Glomerular endothelial cell (primary cell): ENCODE measurements at places on chromosomes 6 and 20. TPM values are rescaled to one million over a fixed set of nuclear protein-coding genes. Genes with fewer than 3 reads are reported as not detected.

DNA sequence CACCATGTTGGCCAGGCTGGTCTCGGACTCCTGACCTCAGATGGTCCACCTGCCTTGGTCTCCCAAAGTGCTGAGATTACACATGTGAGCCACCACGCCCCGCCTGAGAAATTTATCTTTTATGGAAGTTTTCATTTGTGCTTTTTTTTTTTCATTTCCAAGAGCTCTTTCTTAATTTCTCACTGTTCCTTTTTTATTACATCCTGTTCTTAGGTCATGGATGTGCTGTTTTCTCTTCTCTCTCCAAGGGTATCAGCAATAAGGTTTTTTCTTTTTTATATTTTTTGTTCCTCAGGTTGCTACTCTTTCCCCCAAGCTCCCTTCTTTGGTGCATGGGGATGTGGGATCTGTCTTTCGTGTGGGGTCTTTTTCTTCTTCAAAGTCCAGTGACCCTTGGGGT is 21.2 kb upstream of the LSM14B start:
- DNase-seq: no peak

GRCh38 chr6:137761072-137761471 is 106.0 kb upstream of the TNFAIP3 start:
- no peak for DNase-seq

GRCh38 chr20:59334651-59335300 is 34.4 kb downstream of the EDN3 start:
- no peak for DNase-seq

DNA sequence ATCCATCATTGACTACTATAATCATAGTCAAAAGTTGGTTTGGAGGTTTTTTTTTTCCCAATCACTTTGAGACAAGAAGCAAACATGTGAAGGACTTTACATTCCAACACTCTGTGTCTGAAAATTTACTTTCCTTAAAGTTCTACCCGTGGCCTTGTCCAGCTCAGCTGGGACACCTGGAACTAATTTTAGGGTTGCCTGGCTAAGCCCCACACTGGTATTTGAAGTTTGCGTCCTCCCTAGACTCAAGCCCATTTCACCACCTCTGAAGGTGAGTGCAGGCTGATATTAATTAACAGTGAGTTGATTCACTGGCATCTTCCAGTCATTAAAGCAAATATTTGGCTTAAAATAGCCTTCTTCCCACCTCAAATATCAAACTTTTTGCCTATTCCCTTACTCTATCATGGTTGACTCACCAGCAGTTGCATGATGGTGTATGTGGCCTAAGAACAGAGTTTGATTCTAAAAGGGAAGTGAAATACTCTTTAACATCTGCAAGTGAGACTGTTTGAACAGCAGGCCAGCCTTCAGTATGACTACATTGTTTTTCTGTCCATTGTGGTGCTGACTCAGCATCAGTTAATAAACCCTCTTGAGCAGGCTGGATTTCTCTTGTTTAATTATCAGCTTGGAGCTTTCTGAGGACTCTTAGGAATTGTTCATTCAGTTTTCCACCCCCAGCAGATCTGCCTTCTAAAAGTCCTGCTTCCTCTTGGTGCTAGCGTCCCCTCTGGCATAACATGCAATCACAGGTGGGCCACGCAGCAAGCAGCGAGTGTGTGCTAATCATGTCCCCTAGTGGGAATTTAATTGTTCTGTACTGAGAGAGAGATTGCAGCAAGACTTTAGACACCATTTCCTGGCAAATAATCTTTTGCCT is 1.8 kb upstream of the PRDM1 start:
- DNase-seq: no peak

DNA sequence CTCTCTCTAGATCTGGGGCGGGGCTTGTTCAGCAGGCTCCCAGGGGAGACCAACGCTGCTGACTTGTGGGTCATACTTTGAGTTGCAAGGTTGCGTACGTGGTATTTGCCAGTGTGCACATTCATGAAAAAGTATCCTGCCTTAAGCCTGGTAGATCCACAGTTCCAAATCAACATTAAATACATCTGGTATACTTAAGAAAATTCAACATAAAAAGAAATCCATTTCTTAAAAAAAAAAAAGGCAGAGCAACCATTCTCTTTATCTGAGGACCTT is 81.4 kb downstream of the SLC22A3 start:
- no peak for DNase-seq

DNA sequence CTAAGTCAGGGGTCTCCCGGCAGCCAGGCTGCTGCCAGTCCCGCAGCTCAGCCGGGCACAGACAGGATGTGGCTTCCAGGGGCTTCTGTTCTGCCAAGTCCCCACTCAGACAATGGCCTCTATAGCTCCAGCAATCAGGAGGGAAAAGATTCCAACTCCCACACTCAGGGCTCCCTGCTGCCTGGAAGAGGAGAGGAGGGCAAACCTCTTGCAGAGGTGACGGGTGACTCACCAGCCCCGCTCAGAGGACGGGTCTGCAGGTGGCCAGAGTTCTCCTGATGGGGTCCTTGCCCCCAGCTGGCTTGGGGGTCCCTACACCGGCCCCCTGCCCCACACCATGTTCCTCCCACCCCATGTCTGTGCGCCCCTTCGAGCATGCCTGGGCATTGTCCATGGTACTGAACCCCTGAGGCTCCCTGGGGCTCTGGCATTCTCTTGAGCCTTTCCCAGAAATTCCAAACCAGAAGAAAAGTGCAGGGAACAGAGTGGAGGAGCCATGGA is 32.6 kb downstream of the NTSR1 start:
- DNase-seq: no peak

- DNase-seq: no peak
Measured at GRCh38 chr6:55913228-55914195, 38.1 kb upstream of the BMP5 start.

- DNase-seq: no peak
Measured at GRCh38 chr6:34890533-34890925, 1.5 kb downstream of the ANKS1A start.

DNA sequence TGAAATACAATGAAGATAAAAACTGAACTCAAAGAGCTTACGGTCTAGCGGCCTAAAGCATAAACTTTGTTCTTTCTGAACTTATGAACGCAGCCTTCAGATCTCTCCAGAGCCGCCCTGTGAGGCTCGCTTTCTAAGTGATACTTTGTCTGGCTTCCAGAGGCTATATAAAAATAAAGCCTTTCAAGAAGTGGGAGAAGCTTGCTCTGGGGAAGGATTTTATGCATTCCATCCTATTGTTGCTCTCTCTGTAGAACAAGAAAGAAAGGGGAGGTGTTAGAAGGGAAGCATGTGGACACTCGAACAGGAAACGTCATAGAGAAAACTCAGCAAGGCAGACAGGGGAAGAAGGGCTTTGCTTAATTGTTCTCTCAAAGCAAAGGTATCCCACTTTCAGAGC is 77.0 kb downstream of the TBX18 start:
- no peak for DNase-seq

DNA sequence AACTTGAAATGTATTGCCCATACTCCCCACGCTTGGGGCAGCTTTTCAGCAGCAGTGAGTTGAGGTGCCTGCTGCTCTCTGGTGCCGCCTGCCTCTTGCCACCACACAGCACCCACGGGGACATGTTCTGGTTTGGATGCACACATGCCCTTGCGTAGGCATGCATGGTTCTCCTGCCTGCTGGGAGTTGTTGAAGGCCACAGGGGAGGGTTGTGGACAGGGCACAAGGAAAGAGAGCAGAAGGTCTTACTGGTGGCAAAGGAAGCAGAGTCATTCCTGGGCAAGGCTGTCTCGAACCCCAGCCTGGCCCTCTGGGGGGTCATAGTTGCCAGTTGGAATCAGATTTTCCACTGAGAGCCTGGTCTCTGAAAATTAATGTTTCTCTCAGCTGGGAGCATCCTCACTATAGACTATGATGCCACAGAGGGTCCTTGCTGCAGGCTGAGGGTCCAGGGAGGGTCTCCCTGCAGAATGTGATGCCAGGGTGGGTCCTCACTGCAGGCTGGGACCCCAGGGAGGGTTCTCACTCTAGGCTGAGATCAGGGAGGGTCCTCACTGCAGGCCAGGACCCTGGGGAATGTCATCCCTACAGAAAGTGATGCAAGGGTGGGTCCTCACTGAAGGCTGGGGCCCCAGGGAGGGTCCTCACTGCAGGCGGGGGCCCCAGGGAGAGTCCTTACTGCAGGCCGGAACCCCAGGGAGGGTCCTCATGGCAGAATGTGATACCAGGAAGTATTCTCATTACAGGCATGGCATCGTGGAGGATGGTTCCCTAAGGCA is 59.2 kb downstream of the TOX2 start:
- DNase-seq: no peak

- DNase-seq: no peak
Measured at GRCh38 chr6:41578217-41579087, 32.3 kb downstream of the FOXP4 start.

DNA sequence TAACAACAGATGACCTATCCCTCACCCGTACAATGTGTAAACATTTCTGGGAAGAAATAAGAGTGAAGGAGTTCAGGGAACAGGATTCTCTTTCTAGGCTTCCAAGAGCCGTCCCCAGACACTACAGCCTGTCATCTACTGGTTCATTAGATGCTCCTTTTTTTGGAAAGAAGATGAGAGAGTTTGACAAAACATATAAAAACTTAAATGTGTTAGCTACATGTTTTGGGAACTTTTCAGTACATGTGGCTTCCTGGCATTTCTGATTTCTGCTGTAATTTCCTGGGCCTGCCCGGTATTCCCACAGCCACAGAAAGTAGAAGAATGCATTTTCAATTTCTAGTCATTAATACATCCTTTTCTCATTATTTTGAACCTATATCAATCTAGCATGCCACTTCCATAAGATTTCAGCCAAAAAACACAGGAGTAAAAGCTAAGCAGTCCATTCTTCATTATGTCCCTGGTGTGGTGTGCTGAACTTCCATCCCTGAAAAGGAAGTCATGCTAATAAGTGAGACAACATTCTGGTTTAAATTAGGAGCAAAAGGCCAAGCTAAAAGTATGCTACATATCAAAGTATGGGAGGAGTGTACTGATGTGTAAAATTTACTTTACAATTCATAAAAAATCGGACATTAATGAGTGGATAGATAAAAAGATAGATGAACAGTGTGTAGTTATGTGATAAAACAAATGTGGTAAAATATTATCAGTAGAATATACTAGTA is 198.2 kb downstream of the WDR27 start:
- no peak for DNase-seq

DNA sequence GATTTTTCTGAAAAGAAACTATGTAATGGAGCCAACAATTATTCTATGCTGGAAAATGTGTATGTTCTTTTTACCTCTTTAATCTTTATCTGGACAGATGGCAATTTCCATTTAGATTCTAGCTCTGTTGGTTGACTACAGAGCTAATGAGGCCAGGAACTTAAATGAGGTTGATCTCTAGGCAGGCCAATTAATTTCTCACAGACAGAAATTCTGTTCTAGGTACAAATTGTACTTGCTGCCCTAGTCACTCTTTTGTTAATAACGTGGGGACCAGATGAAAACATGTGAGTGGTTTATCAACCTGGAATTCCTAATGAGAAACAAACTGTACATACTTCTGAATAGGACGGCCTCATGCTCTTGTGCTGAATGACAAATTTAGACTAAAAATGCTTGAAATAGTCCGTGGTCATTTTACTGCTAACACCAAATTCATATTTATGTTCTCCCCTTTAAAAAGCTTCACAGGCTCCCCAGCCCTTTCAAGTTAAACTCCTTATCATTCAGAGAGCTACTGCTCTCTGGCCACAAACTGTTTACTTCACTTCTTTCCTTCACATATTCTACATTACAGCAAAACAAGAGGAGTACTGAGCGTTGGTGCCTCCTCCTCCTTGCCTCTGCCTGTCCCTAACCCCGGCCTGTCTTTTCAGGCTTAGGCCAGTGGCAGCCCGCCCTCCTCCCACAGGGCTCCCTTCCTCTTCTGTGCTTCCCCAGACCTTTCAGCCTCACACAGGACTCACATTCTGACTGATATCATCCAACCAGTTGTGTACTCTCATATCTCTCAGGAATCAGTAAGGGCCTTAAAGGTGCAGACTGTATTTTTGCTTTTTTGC is 41.4 kb downstream of the DTNBP1 start:
- no peak for DNase-seq

- DNase-seq: no peak
Measured at GRCh38 chr6:26520237-26520849, 17.8 kb upstream of the HMGN4 start.

- no peak for DNase-seq
Measured at GRCh38 chr6:118813775-118814174, 80.2 kb upstream of the ASF1A start.

DNA sequence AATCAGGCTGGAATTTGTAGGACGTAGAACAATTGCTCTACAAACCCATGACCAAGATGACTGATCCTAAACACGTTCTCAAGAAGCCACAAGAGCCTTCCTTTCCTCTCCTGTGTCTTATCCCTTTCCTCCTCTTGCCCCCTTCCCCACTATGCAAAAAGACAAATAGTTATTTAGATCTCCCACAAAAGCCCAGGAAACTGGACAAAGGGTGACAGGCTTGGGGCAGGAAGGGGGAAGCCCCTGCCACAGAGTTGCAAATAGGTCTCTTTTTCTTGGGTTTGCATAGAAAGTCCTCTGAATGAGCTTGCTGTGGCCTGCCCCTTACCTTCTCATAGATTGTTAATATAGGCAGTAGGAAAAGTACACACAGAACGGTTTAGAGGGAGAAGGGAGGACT is 377.1 kb upstream of the BTBD3 start:
- no peak for DNase-seq

DNA sequence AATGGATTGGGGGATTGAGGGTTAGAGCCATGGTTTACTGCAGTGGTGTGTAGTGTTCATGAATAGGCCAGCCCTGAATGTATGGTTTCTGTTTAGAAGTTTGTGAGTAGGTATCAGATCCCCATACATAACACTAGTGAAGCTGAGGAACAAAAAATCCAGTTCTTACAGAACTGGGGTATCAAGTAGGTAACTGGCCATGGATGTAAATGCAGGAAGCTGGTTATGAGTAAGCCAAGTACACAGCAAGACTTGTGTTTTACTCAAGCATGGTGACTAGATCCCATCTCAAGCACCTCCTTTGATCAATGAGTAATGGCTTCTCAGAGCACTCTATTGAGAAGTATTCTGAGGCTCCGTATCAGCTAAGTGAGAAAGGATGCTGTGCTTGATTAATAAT is 613.7 kb upstream of the FLRT3 start:
- DNase-seq: peak; percentile 12

Gene ZNF311
- total RNA-seq: 0.05 and 0.70 TPM in 2 replicates

Gene PBOV1
- total RNA-seq: not detected in 2 replicates

Gene EFCAB8
- total RNA-seq: 0.05 TPM in 1 of 2 replicates, not detected in the other
